Kidney glomerular epithelial cell (primary cell): ENCODE measurements at places on chromosomes 1 and 21.
A peak's percentile ranks its signal among the peaks of the same experiment; 100 is the strongest.

GRCh38 chr1:193079187-193079586, 19.8 kb downstream of the RO60 start:
- no peak for DNase-seq

- DNase-seq: peak; percentile 67
These were observed 140.1 kb upstream of the FMN2 start for GRCh38 chr1:239951511-239952140.

- DNase-seq: peak; percentile 60
These were observed 25.3 kb upstream of the OVAAL start for GRCh38 chr1:180533266-180533987.

GRCh38 chr1:47448462-47449222, 10.8 kb downstream of the FOXD2 start:
- DNase-seq: no peak

DNA sequence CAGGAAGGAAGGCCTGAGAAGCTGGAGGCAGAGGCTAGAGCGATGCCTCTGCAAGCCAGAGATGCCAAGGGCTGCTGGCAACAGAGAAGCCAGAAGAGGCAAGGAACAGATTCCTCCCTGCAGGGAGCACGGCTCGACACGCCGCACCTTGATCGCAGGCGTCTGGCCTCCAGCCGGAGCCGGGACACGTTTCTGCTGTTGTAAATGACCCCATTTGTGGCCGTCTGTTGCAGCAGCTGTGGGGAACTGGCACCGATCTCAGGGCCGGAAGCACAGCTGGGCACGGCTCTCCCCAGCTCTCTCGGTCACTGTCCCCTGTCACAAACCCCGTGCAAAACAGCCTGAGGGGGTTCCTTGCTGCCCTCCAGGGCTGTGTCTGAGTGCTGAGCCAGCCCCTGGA, 59.6 kb downstream of the SIK1 start:
- no peak for DNase-seq

DNA sequence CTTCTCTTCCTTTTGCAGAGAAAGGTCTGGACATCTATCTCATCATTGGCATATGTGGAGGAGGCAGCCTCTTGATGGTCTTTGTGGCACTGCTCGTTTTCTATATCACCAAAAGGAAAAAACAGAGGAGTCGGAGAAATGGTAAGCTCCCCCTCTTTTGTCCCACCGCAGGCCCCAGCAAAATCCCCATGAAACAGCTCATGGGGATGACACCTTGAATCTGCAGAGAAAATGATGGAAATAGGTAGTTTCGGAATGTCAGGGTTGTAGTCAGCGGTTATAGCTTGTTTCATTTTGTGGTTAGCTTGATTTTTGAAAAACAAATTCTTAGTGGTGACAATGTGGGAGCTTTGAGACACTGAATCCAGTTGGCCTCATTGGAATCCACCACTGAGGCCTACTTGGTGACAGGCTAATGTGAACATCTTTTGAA, 10.3 kb downstream of the CD2 start:
- no peak for DNase-seq

- no peak for DNase-seq
These were observed 16.3 kb upstream of the ATP5PO start for GRCh38 chr21:33931799-33932390.

DNA sequence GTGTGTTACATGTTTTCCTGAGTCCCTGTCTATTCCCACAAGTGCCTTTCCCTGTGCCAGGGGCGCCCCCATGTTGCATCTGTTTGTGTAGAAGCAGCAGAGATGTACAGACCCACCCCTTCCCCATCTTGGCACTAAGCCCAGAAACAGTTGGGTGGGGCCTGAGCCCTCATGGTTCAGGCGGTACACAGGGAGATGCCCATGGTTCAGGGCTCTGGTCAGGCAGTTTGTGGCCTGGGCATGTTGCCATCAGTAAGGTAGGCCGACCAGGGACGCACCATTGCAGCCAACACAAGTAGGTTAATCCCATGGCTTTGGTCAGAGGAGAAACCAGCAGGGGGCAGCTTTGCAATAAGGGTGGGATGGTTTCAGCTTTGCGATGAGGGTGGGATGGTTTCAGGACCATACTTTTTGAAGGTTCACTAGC, 914 bp upstream of the ADGRB2 start:
- DNase-seq: no peak

DNA sequence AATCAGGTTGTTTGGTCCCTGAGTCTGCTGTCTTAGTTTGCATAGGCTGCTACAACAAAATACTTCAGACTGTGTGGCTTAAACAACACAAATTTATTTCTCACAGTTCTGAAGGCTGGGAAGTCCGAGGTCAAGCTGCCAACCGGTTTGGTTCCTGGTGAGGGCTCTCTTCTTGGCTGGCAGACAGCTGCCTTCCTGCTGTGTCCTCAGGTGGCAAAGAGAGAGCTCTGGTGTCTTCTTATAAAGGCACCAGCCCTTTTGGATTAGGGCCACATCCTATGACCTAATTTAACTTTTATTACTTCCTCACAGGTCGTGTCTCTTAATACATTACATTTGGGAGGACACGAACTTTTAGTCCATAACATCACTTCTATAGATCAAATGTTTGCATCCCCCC, 89.6 kb upstream of the CD34 start:
- no peak for DNase-seq

DNA sequence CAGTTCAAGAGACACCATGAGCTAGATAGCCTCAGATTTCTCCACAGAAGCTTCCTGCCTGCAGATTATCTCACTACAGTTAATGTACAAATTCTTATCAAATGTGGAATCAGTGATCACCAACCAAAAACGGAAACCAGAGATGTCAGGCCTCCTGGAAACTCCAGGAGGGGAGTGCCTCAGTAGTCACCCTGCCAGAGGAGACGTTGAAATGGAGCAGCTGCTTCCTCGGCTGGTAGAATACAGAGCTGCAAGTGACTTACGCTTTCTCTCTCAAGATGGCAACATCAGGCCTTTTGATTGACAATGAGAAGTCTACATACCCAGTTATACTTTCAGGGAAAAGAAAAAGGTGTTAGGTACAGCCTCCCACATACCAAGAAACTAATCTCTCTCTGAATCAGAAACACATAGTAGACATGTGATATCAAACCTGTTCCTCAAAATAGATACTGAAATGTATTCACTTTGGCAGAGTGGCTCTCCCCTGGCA, 52.2 kb downstream of the ACP6 start:
- no peak for DNase-seq

- no peak for DNase-seq
These were observed 107.1 kb downstream of the ST3GAL3 start for GRCh38 chr1:43814401-43814800.

GRCh38 chr1:59714966-59715365, 99.8 kb upstream of the HOOK1 start:
- no peak for DNase-seq

GRCh38 chr1:70809069-70809468, 238.5 kb downstream of the PTGER3 start:
- DNase-seq: no peak

- no peak for DNase-seq
These were observed 89.0 kb downstream of the UBE2U start for GRCh38 chr1:64292399-64292798.

DNA sequence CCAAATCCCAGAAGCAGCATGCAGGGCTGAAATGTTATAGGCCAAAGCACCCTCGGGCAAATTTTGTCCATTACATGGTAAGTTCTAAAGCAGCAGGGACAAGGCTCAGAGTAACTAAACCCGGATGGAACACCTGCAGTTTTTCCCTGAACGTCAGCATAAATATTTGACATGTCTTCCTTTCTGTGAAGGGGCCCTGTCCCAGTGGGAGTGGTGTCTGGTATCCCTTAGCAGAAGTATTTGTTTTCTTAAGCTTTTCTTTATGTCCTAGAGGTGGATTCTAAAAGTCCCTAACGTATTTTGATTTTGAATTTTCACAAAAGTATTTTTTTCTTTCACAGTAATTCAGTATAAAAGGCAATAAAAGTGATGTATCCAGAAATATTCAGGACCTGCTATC, 223.9 kb downstream of the ST6GALNAC3 start:
- no peak for DNase-seq

GRCh38 chr1:214220891-214221290, 60.1 kb upstream of the SMYD2 start:
- DNase-seq: no peak

DNA sequence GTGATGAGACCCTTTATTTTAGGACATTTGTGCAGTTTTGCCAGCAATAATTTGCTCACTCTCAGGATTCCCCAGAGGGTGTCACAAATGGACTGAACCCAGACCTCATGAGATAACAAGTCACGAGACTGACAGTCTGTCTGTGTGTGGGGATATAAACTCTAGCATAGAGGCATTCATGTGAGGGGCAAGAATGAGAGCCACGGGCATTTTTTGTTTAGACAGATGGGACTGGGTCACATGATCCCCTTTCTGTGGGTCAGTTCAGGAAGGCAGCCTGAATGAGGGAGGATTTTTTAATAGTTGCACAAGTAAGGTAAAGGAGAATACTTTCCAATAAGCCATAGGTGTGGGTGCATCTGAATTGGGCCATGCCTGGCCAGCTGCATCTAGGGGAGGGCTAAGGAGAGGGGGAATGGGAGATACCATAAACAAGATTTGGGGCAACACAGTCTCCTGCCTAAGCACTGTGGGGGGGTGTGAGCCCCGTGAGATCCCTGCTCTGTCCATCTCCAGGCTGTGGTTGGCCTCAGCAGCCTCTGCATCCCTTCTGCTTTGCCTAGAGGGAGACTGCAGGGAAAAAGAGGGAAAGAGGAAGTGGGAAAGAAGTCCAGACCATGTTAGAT, 66.6 kb downstream of the NAV1 start:
- DNase-seq: no peak

DNA sequence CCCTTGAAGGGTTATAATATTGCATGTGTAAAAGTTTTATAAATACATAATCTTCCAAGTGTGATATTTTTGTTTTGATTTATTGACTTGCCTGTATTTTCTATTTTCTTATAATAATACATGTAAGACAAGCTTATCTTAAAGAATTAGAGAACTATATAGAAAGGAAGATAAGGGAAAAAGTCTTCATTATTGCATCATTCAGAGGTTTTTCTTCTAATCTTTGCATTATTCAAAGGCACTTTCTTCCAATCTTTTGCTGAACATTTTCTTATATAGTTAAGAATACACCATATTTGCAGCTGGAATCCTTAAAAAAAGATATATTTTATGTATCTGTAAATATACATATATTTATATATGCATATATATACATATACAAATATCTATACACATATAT, 33.4 kb downstream of the PRRX1 start:
- DNase-seq: no peak

- peak; percentile 71 for DNase-seq
These were observed at the start of gene S100A10 for GRCh38 chr1:151993734-151994496. S100A10 (minus strand) TSS chr1:151993859; CDS start chr1:151986230, 7,629 bp downstream.

DNA sequence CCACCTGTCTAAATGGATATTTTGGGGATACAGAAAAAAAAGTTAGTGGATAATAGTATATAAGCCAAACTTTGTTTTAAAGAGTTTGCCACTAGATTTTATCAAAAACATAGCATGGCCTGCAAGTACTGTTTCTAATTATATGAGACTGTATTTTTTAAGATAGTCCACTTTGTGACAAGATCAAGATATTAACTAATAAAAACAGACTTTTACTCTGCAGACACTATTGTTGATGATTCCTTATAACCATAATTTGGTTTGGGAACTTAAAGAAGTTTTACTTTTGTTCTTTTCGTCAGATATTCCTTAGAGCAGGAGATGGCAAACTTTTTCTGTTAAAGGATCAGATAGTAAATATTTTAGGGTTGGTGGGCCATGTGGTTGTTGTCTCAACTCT, 36.4 kb downstream of the SMG7 start:
- DNase-seq: no peak

DNA sequence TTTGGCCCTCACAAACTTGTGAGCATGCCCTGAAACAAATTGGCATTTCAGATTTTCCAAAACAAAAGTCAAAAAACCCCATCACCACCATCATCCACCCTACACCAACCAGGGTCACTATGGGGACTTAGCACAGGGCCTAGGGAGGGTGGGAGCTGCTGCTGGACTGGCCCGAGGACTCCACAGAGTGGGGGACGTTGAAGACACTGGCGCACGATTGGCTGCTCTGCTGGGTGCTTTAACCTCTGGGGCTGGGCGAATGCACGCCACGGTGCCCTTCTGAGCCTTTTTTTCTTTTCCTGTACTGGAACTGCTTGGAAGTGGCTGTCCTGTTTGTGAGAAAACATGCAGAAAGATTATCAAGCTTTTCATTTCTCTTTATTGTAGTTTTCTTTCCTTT, 92.8 kb downstream of the CD247 start:
- DNase-seq: no peak
